ENCODE measurements at places on chromosomes 16 and 17.

DNA sequence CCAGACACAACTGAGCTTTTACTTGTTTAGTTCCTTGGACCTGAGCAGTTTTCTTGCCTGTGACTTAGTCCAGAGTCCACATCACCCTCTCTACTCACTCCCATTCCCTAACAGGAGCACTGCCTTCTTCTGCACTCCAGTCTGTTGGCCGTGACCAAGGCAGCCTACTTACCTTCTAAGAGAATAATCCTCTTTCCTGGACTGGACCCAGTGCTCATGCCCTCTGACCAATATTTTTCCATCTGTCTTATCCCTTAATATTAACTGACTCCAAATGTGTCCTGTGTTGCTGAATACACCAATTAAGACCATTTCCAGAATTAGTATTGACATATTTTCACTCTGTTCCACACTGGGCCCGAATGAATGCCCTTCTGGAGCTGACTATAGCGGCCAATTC is 681.0 kb upstream of the KIF2B start:
- DNase-seq = peak; percentile 43

GRCh38 chr16:81650982-81651562 is 128.0 kb upstream of the PLCG2 start:
- no peak for DNase-seq

- DNase-seq = no peak
Observed at GRCh38 chr17:75530837-75531720, 5.6 kb downstream of the LLGL2 start.

DNA sequence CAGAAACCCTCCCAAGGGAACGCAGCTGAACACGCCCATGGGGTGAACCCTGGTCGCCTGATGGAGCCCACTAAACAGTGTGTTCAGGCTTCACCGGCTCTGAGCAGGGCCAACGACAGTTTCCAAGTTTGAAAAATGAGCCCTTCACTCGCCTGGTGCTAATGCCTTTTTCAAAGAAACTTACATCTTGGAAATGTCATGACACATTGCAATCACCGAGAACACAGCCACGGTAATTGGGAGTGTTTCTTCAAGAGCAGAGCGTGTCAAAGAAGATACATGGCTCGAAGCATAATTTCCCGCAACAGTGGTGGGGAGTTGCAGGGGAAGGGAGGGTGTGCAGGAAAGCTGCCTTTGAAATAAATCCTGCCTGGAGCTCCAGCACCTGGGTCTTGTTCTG is 463.2 kb downstream of the TMEM114 start:
- DNase-seq = no peak

- DNase-seq = no peak
Observed at GRCh38 chr17:40287159-40287493, 553 bp upstream of the CDC6 start.

GRCh38 chr17:41513168-41513547 is 5.5 kb downstream of the KRT15 start:
- DNase-seq = no peak

- DNase-seq = no peak
Observed at GRCh38 chr17:1186923-1187771, 7.4 kb upstream of the ABR start.

GRCh38 chr16:67301080-67301782 is 21.9 kb downstream of the PLEKHG4 start:
- DNase-seq = no peak

DNA sequence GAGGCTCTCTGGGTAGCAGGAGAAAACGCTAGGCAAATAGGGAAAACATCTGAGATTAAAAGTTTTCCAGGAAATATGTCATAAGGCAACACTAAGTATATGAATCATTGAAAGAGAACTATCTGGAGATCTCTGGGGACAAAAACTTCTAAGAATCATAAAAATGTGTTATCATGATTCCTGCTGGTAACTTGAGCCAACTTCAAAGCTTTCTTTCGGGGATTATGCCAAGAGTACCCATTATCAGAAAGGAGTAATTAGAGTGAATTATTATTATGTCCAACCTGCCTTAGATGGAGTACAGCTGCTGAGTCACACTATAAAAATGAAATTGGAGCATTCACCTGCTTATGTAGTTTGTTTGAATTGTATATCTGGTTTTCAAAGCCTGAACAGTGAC is 488.5 kb upstream of the SOX9 start:
- DNase-seq = no peak

GRCh38 chr16:78629173-78629572 is 529.7 kb downstream of the WWOX start:
- DNase-seq = no peak

GRCh38 chr17:71511266-71511995 is 609.4 kb upstream of the SOX9 start:
- DNase-seq = no peak

GRCh38 chr17:68840073-68840472 is 115.1 kb downstream of the ABCA8 start:
- no peak for DNase-seq

DNA sequence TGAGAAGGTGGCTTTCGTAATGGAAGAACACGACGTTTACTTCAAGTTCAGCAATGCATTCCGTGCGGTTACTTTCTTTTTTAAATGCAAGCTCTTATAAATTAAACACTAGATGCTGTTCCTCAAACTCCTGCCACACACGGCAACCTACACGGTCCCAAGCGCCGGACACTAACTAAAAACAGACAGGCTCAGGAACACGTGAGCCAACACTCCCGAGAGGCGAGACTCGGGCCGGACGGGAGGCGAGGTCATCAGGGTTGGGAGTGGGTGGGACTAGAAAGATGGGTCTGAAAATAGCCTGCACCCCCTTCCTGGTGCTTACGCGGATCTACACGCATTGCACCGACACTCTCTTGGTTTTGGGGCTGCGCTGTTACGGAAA is 6.4 kb downstream of the CLCN7 start:
- no peak for DNase-seq

DNA sequence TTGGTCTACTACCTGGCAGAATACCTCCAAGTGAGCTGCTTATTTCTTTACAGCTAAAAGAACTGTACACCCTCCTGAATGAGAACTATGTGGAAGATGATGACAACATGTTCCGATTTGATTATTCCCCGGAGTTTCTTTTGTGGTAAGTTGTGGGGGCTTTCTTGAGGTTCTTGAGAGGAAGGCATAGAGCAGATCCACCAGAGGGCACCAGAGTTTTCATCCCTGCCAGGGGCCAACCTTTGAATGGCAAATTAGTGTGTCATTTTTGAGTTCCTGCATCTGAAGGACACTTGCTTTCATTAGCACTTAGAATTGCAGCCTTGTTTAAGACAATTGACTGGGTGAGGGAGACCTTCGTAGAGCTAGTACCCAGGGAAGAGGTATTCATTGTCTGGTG is 35.0 kb downstream of the NMT1 start:
- DNase-seq = no peak

DNA sequence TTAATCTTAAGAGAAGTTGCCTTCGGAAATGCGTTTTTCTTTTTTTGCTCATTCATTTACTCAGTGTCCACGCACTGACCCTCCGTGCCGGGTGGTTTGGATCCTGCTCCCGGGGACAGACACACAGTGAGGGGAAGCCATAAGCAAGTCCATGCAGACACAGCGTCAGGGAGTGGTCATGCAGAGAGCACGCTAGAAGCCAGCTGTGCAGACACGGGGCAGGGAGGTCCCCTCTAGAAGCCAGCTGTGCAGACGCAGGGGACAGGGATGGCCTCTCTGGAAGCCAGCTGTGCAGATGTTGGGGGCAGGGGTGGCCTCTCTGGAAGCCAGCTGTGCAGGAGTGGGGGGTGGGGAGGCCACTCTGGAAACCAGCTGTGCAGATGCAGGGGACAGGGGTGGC is 4.8 kb downstream of the GAA start:
- no peak for DNase-seq

GRCh38 chr16:1963806-1964505 is 670 bp downstream of the RPS2 start:
- DNase-seq = no peak

DNA sequence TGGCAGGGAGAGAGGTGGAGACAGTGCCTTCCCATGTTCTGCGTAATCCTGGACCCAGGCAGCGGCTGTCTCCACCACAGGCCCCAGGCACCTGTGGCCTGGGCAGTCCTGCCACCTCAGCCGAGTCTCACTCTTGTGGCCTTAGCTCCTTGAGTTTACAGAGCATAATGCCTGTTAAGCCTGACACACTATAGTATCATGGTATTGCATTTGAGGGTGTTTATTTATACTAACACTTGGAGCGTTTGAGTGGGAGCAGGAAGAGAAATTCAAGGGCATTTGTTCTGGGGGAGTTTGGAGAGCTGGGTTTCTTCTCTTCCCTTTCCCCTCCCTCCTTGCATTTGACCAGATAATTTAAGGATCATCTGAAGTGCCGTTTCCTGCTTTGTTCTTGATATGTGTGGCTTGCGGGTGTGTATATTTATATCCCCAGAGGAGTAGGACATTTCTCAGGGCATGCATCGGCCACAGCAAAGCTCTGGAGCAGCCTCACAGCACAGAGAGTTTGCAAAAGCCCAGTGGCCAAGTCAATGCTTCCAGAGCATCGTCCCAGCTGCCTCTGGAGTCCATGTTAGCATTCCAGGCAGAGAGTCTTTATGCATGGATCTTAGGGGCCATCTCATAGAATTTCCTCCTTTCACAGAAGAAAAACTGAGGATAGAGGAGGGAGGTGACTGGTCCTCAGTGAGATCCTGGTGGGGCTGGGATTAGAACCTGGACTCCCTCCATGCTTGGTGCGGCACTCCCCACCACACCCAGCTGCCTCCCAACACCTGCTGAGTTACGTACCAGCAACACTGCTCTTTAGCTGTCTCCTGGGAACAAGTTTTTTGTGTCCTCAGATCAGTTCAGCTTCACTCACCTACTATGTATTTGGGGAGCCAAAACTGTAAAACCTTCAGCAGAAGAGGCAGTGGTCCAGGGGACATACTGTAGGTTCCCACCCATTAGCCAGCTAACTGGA is 222.8 kb downstream of the CCDC182 start:
- no peak for DNase-seq

GRCh38 chr17:28385037-28385400 is 13.5 kb downstream of the SARM1 start:
- no peak for DNase-seq

DNA sequence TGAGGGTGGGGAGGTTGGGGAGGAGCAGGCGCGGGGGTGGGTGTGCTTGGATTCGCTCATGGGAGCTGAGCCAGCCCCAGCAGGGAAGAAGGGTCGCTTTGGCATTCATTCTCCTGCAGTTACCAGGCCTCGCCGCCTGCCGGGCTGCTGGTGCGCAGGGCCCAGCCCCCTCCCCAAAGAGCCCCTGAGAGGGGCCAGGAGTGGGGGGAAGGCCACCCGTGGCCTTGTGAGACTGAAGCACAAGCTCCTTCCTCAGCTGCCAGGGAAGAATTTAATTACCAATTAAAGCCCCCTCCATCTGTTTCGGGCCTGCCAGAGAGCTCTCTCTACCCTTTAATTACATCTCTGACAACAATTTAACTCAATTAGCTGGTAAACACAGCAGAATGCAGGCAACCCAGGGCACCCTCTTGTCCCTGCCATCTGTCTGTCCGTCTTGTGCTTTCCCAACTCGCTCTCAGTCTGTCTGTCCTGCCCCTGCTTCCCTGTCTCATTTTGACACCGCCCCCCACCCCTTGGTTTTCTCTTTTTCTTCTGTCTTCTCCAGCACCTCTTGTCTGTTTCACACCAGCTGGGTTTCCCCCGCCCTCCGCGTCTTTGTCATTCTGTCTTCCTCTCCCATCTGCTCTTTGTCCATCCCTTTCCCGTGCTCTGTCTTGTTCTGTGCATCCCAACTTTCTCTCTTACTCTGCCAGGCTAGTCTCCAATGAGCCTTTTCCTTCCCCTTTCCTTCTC is 32.7 kb downstream of the CDK5RAP3 start:
- DNase-seq = no peak

DNA sequence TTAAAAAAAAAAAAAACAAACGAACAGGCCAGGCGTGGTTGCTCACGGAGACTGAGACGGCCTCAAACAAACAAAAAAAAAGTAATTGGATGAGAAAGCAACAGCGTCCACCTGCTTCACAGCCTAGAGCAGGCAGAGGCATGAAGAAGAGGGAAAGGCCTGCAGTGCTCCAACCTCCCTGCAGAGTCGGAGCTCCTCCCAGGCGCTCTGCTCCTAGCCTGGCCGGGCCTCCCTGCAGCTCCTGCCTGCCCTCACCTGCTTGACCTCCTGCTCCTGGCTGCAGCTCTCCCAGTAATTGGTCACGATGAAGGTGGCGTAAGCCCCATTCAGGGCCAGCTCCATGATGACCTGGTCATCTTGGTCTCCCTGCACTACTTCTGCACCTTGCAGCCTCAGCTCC is 5.5 kb downstream of the NMRAL1 start:
- DNase-seq = no peak
